ENCODE measurements at places on chromosomes 3 and 15. TPM values are rescaled to one million over a fixed set of nuclear protein-coding genes. Genes with fewer than 3 reads are reported as not detected.

ITIH3 gene
- total RNA-seq, result 0.12 TPM

CAV3 gene
- not detected for total RNA-seq

NEK11 gene
- 8.6 TPM for total RNA-seq

MORF4L1 gene
- 363 TPM for total RNA-seq

CCR3 gene
- total RNA-seq, result not detected

CFAP100 gene
- total RNA-seq, result not detected

ZNF385D gene
- total RNA-seq, result 0.75 TPM

IGSF10 gene
- 0.33 TPM for total RNA-seq

TMEM212 gene
- not detected for total RNA-seq

PP2D1 gene
- total RNA-seq, result not detected

RARRES1 gene
- total RNA-seq, result 26.2 TPM

MUC4 gene
- under 0.01 TPM for total RNA-seq

STRA6 gene
- total RNA-seq, result 4.5 TPM

CTSH gene
- 102 TPM for total RNA-seq

LRRC49 gene
- total RNA-seq, result 19.7 TPM

UBE2E2 gene
- 54.9 TPM for total RNA-seq

SLC26A6 gene
- 24.5 TPM for total RNA-seq

FAN1 gene
- total RNA-seq, result 18.7 TPM

RBPMS2 gene
- under 0.01 TPM for total RNA-seq

STRIT1 gene
- not detected for total RNA-seq

GOLGA6A gene
- total RNA-seq, result not detected

HOMER2 gene
- total RNA-seq, result 11.0 TPM

FBN1 gene
- total RNA-seq, result 481 TPM

SI gene
- total RNA-seq, result not detected

SLC6A6 gene
- total RNA-seq, result 30.5 TPM

NANOGP8 gene
- not detected for total RNA-seq

NR2E3 gene
- total RNA-seq, result 0.25 TPM

MESD gene
- 24.4 TPM for total RNA-seq

CILP gene
- under 0.01 TPM for total RNA-seq

AP2M1 gene
- 531 TPM for total RNA-seq

CASR gene
- total RNA-seq, result not detected

Measured in uterine smooth muscle cell (primary cell).